ENCODE measurements at places on chromosomes 3 and 15.

GRCh38 chr15:59104602-59104911 is 389 bp upstream of the CCNB2 start:
- DNase-seq: no peak

- DNase-seq: no peak
Measured at GRCh38 chr3:9914011-9914410, 2.9 kb upstream of the IL17RC start.

DNA sequence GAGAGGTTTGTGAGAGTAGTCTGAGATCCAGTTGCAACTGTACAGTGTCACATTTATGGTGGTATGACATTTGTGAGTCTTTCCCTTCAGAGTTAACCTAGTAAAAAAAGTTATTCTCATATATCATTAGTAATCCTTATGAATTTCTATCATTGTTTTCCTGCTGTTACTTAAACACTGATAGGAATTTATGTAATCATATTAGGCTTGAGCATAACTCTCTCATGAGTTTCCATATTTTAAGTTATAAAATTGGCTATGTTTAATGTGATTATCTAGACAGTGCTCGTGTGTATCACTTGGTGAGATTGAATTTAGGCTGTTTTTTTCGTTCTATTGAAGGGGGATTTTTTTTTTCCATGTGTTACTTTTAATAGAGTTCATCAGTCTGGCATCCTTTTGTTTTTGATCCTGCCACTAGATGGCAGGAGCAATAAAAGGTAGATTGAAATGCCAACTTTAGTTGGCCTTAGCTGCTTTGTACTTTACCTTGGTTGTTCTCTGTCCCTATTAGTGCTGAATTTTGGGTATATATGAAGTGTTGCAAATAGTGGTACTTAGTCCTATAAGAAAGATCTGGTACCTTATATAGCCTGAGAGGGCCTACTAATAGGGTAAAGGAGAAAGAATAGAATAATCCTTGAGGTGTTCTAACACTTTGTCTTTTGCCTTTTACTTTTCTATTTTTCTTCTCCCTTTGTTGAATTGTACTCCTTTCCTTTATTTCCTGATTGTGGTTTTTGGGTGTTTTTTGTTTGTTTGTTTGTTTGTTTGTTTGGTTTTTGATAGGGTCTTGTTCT is 17.9 kb downstream of the STT3B start:
- peak; percentile 44 for DNase-seq

DNA sequence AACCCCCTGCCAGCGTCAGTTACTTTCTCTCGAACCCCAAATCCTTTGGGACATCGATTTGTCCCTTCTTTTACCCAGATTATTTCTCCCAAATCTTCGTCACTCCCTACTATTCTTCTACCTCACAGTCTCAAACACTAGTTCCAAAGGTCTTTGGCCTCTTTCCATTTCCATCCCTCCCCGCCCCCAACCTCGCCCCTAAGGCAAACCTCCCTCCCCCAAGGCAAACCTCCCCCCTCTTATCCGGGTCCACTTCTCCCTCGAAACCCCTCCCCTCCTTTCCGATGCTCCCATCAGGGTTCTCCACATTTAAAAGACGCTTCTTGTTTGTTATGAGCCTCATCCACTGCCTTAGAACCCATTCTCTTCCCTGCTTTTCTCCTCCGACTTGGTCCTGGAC is 583 bp downstream of the EAF1 start:
- peak; percentile 3 for DNase-seq

- DNase-seq: no peak
Measured at GRCh38 chr3:57791245-57791644, 35.1 kb downstream of the SLMAP start.

- no peak for DNase-seq
Measured at GRCh38 chr15:86876387-86876944, 796.8 kb downstream of the AGBL1 start.

- no peak for DNase-seq
Measured at GRCh38 chr15:55277116-55277564, 12.5 kb downstream of the RAB27A start.

GRCh38 chr3:32406486-32407408 is 15.1 kb downstream of the CMTM7 start:
- no peak for DNase-seq

DNA sequence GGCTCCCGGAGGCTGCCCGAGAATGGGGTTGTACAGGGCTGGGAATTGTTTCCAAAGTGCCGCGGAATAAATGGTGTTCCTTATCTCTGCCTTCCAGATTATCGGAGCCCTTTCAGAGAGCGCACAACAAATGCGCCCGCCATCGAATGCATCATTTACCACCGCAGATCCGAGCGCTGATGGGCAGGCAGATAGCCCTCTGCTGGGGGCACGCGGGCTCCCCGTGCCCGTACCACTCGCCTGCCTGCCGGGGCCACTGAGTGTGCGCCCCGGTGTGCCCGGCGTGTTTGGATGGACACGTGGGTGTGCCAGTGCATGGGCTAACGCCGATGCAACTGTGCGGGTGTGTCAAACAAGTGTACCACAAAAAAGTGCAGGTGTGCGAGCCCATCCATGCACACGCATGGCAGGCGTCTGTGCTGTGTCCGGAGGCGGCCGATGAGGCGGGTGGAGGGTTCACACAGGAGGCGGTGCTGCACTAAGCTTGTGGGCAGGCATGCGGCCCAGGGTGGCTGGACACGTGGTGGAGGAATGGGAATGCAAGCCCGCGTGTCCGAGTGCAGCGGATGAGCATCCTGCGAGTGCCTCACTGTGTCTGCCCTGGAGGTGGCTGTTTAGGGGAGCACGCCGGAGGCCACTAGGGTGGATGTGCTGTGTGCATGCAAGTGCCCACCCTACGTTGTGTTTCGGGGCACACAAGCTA is 3.8 kb upstream of the GATA2 start:
- peak; percentile 60 for DNase-seq

- DNase-seq: no peak
Measured at GRCh38 chr15:25846377-25846776, 16.8 kb downstream of the ATP10A start.

GRCh38 chr3:32310918-32311839 is 72.7 kb downstream of the CMTM8 start:
- DNase-seq: no peak
